ENCODE measurements at places on chromosomes 3 and 15.
A peak's percentile ranks its signal among the peaks of the same experiment; 100 is the strongest.

DNA sequence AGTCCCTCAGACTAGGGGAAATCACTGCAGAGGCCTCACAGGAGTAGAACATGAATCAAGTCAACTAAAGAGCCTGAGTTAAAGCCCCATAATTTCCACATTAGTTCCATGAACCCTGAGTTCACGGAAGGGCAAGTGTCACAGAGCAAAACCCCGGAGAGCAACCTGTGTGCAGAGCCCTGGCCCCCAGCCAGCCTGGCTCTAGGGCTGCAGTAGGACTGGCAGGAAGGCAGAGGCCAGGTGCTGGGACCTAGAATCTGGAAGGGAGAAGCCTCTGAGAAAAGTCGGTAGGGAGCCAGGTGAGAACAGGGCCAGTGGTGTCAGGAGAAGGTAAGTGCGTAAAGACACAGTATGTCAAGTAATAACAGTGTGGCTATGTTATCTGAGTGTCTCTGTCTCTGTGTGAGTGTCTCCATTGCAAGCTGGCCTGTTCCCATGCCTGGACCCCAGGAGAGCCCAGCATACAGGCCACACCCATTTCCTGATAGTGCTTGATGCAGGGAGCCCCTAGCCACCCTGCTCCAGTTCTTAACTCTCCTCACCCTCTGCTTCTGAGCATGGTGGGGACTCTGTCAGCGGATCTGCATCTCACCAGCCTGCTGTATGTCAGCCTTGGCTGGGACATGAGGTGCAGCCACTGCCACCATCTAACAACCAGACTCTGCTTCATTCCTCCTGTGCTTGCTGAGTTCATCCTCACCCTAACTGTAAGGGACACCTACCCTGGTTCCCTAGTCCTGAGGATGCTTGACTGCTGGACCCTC is 11.3 kb upstream of the MANF start:
- no peak for DNase-seq

GRCh38 chr3:169658311-169658931 is 5.1 kb downstream of the MECOM start:
- DNase-seq = no peak

- DNase-seq = peak; percentile 85
Measured at GRCh38 chr15:86624261-86625036, 544.8 kb downstream of the AGBL1 start.

- DNase-seq = no peak
Measured at GRCh38 chr3:183897606-183898005, 12.9 kb upstream of the PARL start.

- DNase-seq = peak; percentile 56
Measured at GRCh38 chr3:193974191-193974652, 161.7 kb upstream of the HES1 start.

DNA sequence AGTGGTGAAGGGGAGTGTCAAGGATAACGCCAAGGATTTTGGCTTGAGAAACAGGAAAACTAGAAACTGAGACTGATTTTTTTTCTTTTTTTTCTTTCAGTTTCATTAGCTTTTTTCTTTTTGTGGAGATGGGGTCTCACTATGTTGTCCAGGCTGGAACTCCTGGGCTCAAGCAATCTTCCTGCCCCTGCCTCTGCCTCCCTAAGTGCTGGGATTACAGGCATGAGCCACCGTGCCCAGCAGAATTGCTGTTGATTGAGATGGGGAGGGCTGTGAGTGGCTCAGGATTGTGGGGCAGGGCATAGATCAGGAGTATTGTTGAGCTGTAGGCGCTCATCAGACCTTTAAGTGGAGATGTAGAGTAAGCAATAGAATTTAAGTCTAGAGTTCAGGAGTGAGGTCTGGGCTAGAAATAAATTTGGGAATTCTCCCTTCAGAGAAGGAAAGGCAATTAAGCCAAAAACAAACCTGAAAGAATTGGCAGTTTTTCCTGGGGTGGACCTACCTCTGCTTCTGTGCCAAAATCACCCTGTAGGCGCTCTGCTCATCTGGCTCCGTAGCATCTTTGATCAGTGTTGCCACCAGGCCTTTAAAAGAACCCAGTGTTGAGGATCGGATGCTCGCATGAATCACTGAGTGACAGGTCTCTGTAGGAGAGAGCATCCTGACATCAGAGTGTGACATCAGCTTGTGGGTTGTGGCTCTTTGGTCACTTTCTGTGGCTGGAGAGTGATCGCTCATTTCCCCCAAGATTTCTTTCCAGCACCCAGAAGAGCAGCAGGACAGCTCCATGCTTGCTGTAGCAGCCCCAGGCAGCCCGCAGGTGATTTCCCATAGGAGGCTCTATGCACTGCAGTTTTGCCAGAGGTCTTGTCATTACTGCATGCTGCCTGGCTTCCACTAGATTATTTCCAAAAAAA is 15.8 kb downstream of the ABHD17C start:
- no peak for DNase-seq

- DNase-seq = peak; percentile 61
Measured at GRCh38 chr15:60137711-60138396, 133.7 kb downstream of the FOXB1 start.

DNA sequence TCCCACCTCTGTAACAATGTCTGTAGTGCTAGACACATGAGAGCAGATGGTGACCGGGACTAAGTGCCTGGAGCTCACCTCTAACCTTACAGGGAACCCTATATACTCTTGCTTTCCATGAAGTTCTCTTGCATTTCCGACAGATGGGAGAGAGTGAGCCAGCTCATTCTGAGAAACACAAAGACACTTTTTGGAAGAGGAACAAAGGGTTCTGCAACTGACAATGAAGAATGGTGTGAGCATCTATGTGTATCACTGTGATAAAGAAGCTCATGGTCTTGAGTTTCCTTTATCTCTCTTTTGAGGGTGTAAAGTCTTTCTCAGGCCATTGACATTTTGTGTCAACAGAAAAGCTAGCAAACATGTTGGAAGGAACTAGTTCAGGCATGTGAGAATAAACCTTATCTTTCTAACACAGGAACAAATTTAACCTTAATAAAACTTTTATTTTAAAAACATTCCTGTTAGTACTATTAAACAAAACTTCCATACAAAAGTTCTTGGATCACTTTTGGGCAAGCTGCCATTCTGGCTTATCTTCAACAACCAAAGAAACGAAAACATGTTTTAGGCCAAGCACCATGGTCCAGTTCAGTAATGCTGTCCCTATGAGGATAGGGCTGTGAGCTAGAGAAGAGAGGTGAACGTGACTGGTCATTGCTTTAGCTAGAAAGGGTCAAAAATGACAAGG is 142.7 kb downstream of the THRB start:
- DNase-seq = peak; percentile 31

DNA sequence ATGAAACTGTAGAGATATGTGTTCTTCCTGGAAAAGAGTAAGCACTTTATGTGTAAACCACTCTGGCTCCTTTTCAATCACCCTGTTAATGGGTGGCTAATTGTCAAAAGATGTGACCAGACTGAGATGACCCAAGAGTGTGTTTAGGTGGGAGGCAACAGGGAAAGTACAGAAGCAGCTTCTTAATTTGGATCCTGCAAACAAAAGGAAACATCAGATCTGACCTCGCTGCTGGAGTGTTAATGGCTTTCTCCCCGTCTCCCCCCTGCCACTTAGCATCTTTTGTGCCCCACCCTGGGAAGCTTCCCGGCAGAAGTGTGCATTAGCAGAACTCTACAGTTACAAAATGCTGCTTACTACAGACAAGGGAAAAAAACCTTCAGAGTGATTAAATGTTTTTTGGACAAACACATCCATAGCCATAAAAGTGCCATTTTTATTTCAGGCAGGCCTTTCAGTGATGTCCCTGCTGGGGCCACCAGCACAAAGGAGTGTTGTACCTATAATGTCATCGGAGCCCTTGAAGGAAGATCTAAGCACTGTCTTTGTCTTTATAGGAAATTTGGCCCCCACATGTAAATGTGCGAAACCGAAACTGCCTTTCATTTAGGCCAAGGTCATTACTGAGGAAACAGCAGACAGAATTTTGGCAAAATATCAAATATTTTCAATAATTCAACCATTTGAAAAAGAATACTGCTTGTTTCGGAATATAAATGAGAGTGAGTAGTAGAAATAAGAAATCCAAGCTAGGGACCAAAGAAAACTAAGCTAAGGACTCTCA is 311.0 kb downstream of the WDR72 start:
- no peak for DNase-seq

- DNase-seq = no peak
Measured at GRCh38 chr3:85342915-85343314, 384.1 kb downstream of the CADM2 start.

DNA sequence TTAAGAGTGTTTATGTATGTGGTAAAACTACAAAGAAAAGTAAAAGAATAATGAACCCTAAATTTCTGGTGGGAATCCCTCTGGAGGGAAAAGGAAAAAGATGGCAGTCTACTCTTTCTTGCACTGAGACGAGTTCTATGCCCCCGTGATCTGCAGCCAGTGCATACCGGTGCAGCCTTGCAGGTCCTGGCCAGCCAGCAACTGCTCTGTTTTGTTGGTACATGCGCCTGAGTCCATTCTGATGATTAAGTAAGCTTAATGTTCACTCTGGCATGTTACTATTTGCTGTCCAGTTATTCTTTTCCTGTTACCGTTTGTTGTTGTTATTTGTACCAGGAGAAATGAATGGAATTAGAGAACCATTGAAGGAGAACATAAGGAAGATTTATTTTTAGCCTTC is 95.1 kb upstream of the TMC3 start:
- DNase-seq = no peak

- no peak for DNase-seq
Measured at GRCh38 chr3:4547799-4548198, 54.7 kb downstream of the ITPR1 start.

- no peak for DNase-seq
Measured at GRCh38 chr3:31947671-31948091, 33.4 kb downstream of the OSBPL10 start.

Measured in AG20443 (cell line).